ENCODE measurements at places on chromosomes 6 and 20.

- no peak for DNase-seq
Observed at GRCh38 chr20:18545566-18545965, 21.7 kb upstream of the SMIM26 start.

DNA sequence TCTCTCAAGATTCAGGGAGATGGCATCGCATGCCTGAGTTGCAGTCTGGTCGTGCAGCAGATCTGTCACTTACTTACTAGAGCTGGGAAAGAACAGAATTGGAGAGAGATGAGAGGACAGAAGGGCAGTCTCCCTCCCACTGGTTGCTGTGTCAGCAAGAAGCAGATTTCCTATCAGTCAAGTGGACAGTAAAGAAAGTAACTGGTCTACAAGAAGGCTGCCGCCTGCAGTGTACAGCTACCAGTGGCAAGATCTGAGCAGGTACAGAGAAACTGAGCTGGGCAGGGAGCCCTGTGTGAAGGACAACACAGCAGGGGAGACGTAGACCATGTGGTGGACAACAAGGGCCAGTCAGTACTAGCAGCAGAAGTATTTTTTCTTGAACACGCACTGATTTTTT lies 49.5 kb upstream of the PCSK2 start:
- DNase-seq: no peak

GRCh38 chr6:136525586-136526195 lies 24.5 kb downstream of the MAP7 start:
- no peak for DNase-seq

DNA sequence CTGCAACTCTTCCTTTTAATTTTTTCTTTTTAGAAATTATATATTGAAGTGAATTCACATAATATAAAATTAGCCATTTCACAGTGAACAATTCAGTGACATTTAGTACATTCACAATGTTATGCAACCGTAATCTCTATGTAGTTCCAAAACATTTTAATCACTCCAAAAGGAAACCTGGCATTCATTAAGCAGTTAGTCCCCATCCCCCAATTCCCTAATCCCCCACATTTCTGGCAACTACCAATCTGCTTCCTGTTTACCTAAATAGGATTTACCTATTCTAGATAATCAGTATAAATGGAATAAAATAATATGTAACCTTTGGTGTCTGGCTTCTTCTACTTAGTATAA lies 8.5 kb upstream of the DDX27 start:
- DNase-seq: no peak

- DNase-seq: no peak
Observed at GRCh38 chr6:158737710-158738615, 81.2 kb downstream of the EZR start.

DNA sequence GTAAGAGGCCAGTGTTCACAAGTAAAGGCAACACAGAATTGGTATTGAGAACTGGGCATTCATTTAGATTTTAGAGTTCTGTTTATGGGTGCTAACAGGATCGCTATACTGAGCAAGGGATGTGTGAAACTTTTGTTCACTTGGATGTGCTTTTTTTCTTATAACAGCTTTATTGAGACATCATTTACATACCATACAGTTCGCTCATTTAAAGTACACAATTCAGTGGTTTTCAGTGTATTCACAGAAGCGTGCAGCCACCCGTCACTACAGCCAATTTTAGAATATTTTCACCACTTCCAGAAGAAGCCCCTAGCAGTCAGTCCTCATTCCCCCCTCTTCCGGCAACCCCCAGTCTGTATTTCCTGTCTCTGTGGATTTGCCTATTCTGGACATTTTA lies 48.7 kb downstream of the GFRA4 start:
- no peak for DNase-seq
